ENCODE measurements at places on chromosomes 7 and 10.

DNA sequence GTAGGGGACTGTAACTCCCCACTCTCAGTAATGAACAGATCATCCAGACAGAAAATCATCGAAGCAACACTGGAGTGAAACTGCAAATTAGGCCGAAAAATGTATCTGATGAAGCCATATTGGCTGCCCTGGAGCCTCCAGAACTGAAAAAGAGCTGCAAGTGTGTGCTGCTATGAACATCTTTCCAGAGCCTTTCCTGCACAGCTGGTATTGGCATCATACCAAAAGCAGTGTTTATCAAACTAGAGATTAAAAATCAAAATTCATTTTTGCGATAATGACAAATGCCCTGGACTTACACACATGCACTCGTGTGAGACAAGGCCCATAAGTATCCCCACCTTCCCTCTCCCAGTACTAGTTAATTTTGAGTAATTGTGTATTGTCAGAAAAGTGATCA, 6.8 kb upstream of the CLDN12 start:
- DNase-seq: no peak

GRCh38 chr7:105656922-105657521, 75.7 kb upstream of the EFCAB10 start:
- no peak for DNase-seq

DNA sequence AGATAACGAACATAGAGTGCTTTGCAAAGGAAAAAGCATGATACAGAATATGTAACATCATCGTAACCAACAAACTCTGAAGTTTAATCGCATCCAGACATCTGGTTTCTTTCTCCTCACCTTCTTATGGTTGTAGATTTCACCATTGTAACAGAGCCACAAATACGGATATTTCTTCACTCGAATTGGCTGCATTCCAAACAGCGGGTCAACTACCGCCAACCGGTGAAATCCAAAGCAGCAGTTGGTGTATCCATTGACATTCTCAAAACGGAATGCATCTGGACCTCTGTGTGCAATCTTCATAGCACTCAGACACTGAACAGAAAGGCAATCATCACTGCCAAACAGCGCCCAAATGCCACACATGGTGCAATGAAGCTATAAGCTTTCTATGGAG, 3.4 kb downstream of the ASNS start:
- no peak for DNase-seq

- no peak for DNase-seq
These were observed 379.6 kb downstream of the OTUD1 start for GRCh38 chr10:23818484-23818883.

DNA sequence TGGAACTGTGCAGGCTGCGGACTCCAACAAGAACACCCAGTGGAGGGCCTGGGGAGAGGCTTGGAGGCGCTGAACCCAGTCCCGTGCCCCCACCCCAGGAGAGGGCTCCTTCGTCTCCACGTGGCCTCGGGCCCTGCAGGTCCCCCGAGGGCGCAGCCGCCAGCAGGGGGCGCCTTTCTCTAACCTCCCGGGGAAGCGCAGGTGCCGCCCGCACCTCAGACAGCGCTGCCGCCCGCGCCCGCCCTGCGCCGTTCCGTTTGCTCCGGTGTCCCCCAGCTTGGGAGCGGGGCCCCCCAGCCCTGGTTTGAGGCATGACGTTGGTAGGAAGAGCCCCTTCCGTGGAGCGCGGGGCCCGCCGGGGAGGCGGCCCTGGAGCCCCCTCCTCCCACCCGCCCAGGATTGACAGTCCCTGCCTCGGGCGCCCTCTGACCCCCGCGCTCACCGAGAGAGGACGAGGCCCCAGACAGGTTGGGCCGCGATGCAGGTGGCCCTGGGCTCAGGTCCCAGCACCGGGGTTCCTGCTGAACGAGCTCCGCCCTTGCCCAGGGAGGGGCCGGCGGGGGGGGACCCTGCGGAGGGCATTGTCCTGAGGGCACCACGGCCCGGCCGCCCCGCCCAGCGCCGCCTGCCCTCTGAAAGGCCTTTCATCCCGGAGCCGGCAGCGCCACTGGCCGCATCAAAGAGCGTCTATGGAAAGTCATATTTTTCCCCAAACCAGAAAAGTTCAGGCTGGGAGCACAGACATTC, 42.8 kb downstream of the FOXL3 start:
- DNase-seq: peak; percentile 55

DNA sequence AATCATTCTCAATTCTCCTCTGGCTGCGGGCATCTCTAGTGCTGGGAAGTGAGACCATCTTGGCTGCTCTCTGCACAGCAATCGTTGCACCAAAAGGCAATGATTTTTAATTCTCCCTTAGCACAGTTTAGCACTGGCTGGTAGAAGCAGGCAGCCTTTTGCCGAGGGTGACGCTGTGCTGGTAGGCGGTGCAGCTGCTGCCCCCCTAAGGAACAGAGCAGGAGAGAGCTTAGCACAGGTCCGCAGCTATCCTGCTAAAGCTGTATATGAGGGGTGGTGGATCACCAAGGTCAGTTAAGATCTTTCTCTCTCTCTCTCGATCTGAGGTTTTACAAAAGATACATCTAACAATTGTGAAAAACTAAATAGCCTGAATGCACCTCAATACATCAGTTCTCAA, 390.1 kb downstream of the GATA3 start:
- DNase-seq: peak; percentile 1

GRCh38 chr10:97273700-97274099, 18.7 kb downstream of the ARHGAP19 start:
- no peak for DNase-seq

DNA sequence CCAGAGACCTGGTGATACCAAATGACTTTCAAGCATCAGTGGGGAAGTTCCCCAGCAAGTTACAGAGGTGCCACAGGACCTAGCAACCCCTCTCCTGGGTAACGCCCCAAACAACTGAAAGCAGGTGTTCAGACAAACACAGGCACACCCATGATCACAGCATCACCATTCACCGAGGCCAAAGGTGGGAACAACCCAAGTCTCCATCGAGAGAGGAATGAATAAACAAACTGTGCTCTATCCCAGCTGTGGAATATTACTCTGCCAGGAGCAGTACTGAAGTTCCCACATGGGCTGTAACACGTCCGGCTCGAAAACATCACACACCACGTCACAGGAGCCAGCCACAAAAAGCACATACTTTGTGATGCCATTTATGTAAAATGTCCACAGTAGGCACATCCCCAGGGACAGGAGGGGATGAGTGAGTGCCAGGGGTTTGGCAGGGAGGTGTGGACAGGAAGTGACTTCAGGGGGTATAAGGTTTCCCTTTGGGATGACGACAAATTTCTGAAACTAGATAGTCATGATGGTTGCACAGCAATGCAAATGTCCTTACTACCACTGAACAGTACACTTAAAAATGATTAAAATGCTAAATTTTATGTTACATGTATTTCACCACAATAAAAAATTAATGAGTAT, 222.8 kb downstream of the TNS3 start:
- no peak for DNase-seq

DNA sequence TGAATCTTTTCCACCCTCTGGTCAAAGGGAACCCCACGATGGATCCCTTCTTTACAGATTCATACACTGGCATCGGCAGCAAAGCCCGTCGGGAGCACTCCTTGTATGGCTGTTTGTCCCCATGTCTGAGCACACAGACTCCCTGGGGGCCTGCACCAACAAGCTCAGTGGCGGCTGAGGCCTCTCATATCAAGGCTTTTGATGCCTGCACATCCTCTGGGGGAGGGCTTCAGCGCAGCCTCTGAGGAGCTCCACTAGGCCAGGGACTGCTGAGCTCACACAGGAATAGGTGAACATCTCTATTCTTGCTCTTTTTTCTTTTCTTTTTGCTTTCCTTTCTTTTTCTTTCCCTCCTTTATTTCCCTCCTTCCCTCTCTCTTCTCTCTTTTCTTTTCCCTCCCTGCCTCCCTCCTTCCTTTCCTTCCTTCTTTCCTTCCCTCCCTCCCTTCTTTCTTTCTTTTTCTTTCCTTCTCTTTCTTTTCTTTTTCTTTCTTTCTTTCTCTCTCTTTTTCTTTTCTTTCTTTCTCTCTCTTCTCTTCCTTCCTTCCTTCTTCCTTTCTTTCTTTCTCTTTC, 174.6 kb downstream of the CCDC3 start:
- no peak for DNase-seq

GRCh38 chr7:26349005-26349915, 57.6 kb downstream of the SNX10 start:
- DNase-seq: no peak

DNA sequence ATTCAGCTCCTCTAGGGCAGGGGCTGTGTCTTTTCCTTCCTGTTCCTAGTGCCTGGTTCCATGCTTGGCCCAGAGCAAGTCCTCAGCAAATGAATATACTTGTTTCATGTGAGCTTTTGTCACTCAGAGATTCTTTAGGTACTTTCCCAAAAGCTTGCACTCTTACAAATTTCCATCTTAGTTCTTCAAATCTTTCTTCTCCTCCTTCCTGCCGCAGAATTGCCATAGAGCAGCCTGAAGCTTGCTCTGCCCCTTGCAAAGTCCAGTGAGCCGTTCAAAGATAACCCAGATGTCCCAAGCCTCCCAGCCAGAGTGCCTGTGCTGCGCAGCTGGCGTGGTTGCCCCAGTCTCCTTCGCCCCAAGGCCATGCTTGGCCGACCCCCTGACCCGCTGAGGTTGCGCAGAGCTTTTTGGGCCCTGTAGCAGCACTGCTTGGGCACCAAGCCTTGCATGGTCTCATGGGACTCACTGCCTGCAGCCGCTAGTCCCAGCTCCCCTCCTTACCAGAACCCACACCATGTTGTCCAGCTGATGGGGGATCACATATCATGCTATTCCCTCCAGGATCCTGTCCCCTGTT, 20.7 kb downstream of the CHST3 start:
- no peak for DNase-seq

GRCh38 chr7:37832194-37832593, 16.2 kb upstream of the NME8 start:
- peak; percentile 46 for DNase-seq

DNA sequence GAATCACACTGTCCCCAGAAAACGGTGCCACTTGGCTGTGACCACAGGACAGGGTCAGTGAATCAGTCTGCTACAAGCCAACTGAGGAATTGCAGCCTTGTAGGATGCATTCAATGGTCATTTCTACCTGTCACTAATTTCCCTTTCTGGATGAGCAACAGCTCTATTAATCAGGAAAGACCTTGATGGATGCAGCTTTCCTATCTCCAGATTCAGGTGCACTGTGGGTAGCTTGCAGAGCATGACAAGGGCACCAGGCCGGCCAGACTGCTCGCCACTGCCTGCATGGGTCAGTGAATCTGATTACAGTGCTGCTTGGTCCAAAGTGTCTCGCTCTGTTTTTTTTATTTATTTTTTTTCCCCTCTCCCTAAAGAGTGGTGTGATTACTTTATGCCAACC, 506.8 kb upstream of the AUTS2 start:
- DNase-seq: no peak

DNA sequence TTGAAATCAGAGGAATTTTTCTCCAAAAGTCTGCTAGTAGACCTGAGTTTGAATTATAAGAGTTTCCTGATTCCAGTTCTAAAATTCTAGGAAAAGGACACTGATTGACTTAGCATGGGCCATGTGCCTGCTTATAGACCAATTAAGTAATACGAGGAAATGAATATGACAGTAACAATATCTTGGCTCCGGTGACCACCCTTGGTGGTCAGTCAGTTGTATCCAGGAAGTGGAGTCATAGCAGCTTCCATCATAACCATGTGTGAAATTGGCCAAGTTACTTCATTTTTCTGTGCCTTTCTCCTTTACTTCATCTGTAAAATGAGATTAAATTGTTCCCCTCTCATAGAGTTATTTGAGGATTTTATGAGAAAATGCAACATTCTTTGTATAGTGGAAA, 66.9 kb downstream of the MTPAP start:
- DNase-seq: no peak

DNA sequence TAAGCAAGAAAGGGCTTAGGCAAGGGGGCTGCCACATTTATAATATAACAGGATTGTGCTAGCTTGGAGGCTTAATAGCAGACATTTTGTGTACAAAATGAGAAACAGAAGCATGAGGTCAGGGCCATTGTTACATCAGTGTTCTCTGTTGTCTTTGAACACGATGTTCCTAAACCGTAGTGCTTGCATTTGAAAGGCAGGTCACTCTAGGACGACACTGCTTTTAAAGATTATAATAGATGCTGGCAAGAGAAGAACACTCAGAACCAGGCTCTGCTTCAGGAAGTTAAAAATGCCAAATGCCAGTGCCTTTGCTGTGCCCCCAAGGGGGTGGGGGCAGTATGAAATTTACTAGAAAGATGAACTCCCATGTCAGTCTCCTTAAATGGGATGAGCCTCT, 91.1 kb downstream of the SORCS3 start:
- no peak for DNase-seq

GRCh38 chr10:68408898-68409518, 1.9 kb upstream of the RUFY2 start:
- no peak for DNase-seq

GRCh38 chr7:30347226-30348082, 63.1 kb downstream of the ZNRF2 start:
- DNase-seq: no peak

- no peak for DNase-seq
These were observed 91.7 kb downstream of the CYP26A1 start for GRCh38 chr10:93165367-93165766.

GRCh38 chr7:79050603-79051002, 402.9 kb downstream of the MAGI2 start:
- DNase-seq: peak; percentile 18

DNA sequence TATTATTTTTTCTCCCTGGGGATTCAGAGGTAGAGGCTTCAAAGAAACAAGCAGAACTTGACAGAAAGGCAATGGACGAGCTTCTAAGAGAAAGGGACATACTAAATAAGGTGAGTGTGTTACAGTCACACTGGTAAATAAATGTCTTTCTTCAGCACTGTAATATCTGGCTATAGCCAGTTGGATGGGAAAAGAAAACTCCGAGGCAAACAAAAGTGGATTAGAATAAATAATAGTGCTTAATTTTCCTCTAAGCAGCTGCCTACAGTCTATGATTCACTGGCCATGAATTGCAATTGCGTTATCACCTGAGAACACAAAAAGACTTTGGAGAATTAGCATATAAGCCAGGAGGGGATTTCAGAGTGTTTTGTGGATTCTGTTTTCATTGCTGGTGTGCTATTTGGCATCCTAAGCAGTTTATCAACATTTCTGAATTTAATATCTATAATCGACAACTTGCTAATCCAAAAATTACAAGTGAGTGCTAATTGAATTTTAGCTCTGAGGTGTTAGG, 23.2 kb downstream of the CFAP58 start:
- no peak for DNase-seq

DNA sequence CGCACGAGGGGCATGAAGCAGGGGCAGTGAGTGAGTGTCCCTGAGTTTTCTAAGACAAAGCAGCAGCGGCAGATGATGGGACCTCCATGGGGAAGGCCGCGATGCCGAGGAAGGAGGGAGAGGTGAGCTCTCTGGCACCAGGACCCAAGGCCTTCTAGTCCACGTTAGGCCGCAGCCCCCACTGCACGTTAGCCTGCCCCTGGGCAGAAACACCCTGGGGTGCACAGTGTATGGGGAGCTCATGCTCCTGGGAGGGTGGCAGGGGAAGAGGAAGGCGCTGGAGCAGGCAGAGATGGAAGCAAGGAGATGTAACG, 97.3 kb upstream of the IKZF1 start:
- DNase-seq: no peak

Measured in anterior cingulate cortex (tissue), 58 donors.